EH (cell line): ENCODE measurements at places on chromosomes 16 and 17.

DNA sequence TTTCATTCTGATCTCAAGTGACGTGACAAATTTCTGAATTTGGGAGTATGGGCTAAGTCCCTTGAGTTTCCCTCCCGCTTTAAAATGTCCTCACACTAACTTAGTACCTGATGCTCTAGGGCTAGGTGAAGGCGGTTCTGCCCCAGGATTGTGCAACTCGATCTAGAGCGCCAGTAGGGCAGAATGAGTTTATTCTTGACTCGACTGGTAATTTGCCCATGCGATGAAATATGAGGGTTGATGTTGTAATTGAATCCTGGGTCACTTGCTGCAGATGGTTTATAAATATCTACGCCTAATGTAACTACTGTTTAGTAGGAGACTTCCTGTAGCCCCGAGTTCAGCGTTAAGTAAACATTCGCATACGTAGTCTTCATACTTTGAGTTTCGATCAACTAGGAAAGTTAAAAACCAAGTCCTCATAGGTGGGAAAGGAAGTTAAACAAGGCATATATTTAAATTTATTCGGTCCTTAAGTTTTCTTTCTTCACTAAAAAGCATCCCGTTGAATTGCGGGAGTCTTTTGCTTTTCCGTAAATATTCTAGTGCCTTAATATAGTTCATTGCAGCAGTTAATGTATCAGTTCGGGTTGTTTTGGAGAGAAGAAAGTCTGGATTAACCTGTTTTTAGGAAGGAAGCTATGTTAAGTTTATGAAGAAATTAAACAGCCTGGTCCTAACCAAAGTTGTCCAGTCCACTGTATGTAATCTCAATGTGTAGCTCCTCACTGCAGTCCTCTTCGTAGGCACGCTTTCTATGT, 1.6 kb downstream of the CTCF start:
- DNase-seq = peak; percentile 80

DNA sequence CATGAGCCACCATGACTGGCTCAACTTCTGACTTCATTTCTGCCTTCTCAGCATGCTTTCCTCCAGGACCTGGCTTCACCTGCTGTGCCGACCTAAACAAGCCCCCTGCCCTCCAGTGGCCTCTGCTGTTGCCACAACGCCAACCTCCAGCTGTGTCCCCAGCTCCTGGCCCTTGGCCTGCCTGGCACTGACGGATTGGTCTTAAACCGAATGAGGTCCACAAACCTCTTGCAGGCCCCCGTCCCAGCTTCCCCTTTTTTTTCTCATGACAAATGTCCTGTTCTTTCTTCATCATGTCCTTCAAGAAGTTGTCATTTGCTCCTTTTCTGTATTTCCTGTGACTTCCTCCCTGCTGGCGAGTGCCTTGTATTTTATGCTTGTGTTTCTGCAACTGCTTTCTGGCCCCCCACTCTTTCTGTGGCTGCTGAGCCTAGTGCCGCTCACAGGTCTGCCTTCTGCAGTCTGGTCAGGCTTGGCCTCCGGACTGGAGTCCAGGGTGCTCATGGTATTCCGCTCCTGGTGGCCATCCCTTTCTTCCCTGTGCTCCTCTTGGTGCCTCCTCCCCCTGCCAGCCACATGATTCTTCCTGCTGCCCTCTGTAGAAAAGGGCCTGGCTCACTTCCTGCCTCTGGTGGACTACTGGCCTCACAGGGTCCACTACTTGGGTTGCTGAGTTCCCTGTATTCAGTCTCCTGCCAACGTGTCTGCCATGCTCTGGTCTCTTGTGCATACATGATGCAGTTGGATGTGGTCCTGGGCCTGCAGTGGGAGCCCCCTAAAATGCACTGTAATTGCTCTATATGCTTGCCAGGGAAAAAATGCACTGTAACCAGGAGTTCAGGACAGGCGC, 2.9 kb downstream of the ATP6V0C start:
- DNase-seq = peak; percentile 51

GRCh38 chr17:78933025-78933958, 8.1 kb upstream of the TIMP2 start:
- DNase-seq = peak; percentile 99

- no peak for DNase-seq
Measured at GRCh38 chr16:53154513-53154912, 99.7 kb downstream of the CHD9 start.

GRCh38 chr16:51937771-51938170, 609.2 kb downstream of the TOX3 start:
- no peak for DNase-seq

DNA sequence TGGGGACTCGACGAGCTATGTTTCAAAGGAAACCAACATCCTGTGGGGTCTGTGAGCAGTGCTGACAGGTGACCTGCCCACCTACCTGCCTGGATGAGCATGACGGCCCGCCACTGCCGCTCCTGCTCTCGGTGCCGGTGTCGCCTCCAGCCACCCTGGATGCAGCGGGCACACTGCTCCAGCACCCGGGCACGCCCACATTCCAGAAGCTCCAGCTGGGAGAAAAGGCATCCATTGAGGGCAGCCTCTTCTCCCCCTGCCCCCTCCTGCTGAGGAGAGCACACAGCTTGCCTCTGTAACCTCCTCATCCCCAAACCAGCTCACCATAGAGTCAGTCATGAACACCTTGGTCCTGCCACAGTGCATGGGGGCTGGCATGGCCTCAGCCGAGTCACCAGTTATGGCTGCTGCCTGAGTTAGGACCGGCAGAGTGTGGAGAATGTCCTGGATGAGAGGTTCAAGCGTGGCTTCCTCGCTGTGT, 14.3 kb downstream of the ZNHIT3 start:
- DNase-seq = peak; percentile 14

DNA sequence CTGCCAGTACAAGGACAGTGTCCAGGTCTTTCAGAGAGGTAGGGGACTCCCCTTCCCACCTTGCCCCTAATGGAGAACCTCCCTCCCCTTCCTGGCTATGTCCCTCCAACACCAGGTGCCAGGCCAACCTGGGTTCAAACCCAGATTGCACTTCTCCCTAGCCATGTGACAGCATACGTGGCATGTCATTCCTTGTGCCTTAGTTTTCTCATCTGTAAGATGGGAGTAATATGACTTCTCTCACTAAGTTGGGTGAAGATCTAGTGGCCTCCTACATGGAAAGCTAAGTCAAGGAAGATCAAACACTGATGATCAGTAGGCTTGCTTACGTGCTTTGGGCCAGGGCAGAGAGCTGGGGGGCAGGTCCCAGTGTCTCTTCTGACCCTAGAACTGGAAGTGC, 8.8 kb downstream of the FCSK start:
- DNase-seq = no peak

GRCh38 chr16:69520800-69521602, 44.8 kb upstream of the NFAT5 start:
- DNase-seq = peak; percentile 46

DNA sequence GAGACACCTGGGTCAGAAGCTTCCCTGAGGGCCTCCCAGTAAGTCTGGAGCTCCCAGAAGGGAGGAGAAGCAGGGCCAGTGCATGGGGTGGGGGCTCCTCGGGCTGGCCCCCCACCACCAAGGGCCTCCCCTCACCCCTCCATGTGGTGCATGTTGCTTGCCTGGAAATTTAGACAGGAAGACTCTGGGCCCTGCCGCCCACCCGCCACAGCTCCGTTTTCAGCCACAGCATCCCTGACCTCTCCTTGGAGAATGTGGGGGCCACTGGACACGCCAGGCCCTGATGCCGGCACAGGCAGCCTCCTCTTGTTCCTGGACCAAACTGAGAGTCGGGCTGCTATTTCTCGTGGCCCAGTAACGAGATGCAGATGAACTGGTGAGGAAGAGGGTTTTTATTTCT, 2.7 kb upstream of the METTL26 start:
- no peak for DNase-seq

GRCh38 chr17:54848368-54848987, 52.2 kb upstream of the TOM1L1 start:
- DNase-seq = no peak

DNA sequence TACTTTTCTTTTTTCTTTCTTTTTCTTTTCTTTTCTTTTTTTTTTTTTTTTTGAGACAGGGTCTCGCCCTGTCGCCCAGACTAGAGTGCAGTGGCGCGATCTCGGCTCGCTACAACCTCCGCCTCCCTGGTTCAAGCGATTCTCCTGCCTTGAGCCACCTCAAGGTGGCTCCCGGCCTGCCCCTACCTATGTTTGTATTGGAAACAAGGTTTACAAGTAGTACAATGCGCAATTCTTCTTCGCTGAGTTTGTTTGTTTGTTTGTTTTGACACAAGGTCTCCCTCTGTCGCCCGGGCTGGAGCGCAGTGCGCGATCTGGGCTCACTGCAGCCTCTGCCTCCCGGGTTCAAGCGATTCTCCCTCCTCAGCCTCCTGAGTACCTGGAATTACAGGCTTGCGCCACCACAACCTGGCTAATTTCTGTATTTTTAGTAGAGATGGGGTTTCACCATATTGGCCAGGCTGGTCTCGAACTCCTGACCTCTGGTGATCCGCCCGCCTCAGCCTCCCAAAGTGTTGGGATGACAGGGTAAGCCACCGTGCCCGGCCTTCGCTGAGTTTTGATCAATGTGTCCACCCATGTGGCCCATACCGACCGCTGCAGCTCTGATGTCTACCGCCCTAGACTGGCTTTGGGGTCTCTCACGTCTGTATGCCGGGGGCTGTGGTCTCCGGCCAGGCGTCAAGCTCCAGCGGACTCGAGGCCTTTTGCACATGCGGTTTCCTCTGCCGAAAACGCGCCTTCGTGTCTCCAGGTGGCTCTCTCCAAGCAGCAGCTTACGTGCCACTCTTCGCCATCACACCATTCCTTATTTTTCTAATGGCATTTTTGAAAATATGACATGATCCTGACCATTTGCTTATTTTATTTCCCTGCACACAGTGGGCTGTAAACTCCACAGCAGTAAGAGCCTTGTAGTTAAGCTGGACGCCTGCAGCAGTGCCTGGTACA, 1.1 kb upstream of the YBX2 start:
- no peak for DNase-seq

DNA sequence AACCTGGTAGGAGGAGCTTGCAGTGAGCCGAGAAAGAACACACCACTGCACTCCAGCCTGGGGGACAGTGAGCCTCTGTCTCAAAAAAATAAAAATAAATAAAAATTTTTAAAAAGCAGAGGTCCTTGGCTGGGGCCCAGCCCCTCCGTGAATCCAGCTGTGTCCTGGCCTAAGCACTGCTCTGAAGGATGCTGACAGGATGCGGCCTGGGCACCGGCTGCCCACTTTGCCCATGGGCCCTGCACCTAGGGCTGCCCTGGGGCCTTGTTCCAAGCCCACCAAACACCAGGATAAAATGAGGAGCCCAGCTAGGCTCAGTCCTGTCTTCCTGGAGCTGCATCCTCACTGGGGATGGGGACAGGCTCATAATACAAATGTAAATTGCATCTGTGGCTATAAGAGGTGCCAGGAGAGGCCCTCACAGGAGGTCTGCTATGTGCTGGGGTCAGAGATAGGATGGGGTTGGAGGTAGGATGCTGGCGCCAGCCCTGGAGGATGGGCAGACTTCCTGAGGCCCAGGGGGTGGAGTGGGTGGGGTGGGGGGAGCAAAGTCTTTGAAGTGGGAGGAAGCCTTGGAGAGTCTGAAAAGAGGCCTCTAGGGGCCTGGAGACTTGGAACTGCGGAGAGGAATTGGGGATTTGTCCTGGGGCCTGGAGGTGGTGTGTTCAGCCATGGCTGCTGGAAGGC, 6.2 kb downstream of the C16orf89 start:
- DNase-seq = no peak

DNA sequence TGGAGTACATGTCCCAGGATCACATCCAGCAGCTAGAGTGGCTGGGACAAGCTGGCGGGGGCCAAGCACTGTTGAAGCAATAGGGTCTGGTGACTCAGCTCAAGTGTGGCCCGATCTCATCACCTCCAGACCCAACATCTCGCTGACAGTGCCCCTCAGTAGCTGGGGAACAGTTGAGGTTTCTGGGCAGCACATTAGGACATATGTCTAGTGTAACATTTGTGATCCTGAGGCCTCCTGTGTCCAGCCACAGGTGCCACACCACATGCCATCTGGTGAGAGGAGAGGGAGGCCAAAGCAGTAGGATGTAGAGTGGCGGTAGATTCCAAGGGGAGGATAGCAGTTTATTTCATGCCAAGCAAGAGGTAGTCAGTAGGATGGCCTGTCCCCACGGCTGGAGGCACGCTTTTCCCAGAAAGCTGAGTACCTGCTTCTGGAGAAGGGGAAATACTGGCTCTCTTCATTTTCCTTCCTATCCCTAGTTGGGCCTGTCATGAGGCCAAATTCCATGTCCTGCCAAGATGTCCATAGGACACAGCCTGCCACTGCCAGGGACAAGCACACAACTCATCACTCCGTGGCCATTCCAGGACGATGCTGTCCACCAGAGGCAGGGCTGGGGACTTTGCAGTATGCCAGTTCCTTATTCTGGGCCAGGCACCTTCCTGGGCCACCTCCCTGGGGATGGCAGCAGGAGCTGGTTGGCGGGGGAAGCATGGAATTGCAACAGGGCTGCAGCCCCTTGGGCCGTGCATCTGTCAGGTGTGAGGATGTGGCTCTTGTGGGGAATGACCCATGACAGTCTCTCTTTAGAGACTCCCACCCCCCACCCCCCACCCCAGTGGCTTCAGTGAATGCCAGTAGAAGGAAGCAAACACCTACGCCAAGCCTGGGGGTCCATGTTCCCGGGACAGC, 24.0 kb downstream of the GGA3 start:
- no peak for DNase-seq

DNA sequence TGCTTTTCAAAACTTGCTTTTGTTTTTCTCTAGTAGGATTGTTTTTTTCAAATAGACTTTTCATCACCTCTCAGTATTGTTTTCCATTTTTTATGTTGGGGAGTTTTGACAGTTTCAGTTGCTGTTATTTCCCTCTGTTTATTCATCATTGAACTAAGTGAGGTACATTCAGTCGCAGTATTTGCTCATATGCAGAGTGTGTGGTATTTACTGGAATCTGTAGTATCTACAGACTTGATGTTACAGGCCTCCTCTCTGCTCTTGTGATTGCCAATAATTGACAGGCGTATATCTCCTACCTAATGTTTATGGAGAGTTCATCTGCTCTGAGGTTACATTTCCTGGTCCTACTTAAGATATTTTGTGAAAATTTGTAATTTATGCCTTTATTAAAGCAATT, 49.6 kb downstream of the COX10 start:
- DNase-seq = no peak

- DNase-seq = peak; percentile 86
Measured at GRCh38 chr16:83705856-83706255, 101.9 kb upstream of the HSBP1 start.

GRCh38 chr17:63041722-63042121, 75.7 kb downstream of the TANC2 start:
- no peak for DNase-seq

DNA sequence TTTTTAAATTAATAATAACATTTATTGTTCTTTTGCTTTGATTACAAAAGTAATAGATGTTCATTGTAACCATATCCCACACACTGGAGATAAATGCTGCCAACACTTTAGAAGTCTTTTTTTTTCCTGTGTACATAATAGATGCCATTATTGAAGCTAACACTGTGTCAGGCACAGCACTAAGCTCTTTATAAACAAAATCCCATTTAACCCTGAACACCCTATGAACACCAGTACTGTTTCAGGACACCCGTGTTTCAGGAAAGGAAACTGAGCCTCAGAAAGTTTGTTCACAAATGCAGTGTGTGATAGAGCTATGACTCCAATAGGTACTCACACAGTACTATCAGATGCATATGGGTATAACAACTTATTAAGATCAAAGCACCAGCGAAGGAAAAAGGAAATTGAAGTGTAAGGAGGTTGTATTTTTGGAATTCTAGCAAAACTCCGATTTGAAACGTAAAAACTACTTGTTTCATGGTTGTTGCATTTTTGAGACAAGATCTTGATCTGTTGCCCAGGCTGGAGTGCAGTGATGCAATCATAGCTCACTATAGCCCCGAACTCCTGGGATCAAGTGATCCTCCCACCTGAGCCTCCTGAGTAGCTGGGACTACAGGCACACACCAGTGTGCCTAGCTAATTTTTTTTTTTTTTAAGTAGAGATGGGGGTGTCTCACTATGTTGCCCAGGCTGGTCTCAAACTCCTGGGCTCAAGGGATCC, 2.0 kb upstream of the KIFC3 start:
- DNase-seq = peak; percentile 23
